ENCODE measurements at places on chromosomes 6 and 20.

DNA sequence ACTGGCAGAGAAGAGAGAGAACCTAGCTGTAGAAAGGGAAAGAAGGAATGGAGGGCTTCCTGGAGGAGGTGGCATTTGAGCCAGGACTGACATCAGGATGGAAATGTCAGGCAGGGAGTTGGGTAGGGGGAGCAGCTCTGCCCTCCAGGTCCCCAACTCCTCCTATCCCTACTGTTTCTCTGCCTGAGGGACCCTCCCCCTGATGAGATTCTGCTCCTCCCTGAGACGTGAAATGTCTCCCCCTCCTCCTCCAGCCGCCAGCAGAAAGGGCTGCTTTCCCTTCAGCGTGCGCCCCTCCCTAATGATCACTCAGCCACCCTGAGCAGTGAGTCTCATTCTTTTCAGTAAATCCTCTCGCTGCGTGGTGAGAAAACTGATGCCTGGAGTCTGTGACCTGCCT, 40.6 kb downstream of the HLA-DPB1 start:
- DNase-seq = no peak

- no peak for DNase-seq
Measured at GRCh38 chr20:15555913-15556312, 1017.3 kb downstream of the KIF16B start.

- DNase-seq = no peak
Measured at GRCh38 chr20:23269954-23270353, 80.6 kb upstream of the NXT1 start.

- DNase-seq = no peak
Measured at GRCh38 chr6:89311853-89312531, 3.1 kb downstream of the GABRR2 start.

DNA sequence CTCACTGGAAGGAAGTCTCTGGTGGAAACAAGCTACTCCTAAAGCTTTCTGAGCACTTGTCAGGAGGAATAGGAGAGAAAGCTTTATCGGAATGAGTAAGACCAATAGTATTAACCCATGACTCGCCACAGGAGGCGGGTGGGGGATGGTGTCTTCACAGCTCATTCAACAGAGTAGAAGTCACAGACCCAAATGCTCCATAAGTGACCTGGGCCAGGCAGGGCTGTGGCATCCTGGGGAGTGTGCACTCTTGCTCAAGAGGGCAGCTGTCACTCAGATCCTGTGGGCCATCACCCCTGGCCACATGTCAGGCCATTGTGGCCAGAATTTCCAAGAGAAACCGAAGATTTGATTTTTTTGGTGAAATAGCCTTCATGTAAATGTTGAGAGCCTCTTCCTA, 116.0 kb downstream of the SYCP2 start:
- no peak for DNase-seq

- peak; percentile 8 for DNase-seq
Measured at GRCh38 chr20:17431621-17432364, 99.4 kb downstream of the BFSP1 start.

DNA sequence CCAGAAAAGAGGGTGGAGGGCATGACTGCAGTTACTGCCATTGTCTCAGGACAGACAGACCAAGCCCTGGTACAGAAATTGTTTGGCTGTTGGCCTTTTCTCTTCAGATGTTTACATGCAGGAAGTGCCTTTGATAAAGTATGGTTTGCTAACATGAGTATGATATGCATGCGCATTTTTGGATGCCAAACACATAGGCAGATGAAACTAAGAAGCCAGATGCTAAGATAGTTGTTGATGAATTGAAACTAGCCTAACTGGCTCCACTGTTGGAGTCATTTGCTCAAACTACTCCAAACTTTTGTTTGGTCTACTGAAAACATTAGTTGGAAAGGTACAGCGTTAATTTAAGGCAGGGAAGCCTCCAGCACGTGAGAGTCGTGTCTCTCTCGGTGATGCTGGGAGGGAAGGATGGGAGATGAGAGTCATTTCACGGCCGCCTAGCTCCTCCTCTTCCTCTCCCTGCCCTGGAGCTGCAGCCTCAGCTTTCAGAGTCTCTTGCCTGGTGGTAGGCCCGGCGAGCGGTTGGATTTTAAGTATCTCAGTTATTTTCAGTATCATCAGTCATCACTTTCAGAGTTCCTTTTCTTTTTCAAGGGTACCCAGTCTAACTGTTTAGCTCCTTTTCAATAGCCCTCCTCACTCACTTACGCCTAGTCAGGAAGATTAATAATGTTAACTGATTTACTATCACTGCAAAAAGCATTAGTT, 29.7 kb downstream of the RREB1 start:
- DNase-seq = peak; percentile 26

- no peak for DNase-seq
Measured at GRCh38 chr6:18209539-18210197, 54.4 kb downstream of the KDM1B start.

DNA sequence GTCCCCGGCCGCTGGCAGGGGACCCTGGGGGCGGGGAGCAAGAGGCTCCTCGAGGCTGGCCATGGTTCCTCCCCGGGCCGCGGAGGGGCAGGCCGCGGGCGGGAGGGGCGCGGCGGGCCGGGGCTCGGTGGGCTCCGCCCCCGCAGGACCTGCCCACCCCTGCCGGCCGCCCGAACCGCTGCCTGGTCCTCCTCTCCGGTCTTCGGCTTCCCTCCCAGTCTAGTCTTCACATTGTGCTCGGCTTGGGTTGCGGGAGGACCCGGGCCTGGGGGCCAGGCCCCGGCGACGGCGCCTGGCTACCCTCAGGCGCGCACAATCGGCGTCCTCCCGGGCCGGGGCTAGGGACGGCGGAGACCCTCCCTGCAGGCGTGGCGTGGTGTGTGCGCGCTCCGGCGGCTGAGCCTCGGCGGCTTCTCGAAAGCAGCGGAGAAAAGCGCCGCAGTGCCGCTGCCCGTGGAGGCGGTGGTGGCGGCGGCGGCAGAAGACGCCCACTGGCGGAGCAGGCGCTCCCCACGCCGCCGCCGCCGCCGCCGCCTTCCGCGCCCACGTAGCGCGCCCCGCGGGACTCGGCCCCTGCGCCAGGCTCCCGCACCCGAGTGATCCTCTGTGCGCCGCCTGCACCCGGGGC, at the start of gene PDE10A:
PDE10A (minus strand) TSS at position 493 of the 628 bp plus-strand sequence; CDS start at position 63, 430 bp downstream.
- no peak for DNase-seq

GRCh38 chr20:59406446-59406845, 106.0 kb downstream of the EDN3 start:
- DNase-seq = no peak

DNA sequence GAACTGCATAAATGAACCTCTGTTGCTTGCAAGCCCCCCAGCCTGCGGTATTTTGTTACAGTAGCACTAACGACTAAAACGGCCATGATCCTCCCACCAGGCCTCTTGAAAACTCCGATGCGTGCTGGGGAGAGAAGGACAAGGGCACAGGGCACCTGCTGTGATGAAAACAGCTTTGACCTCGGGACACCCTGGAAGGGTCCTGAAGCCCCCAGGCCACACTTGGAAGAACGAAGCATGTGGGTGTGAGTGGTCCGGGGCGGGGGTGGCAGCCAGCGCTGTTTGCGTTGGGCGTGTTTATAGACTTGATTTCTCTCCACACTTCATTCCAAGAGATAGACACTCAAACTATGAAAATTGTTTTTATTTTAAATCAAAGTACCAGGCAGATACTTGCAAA, 13.2 kb upstream of the HELZ2 start:
- DNase-seq = no peak

- no peak for DNase-seq
Measured at GRCh38 chr6:112841553-112842329, 494.6 kb downstream of the RFPL4B start.

DNA sequence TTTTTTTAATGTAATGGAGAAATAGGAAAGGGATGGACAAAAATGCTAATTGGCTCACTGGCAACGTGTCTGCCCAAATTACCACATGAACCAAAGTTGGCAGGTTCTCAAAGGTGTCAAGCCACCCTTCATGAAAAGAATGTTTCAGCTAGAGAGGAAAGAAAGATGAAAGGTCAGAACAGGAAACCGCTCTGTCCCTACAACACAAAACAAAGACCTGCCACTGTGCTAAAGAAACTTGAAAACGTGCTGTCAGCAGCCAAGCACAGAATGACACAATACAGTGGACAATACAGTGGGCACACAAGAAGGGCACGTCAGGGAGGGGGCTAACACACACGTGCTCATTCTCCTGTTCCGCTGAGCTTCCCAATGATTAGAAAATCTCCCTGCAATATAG, 4.9 kb downstream of the PREP start:
- no peak for DNase-seq

- DNase-seq = no peak
Measured at GRCh38 chr20:4067600-4068261, 52.4 kb upstream of the RNF24 start.

GRCh38 chr6:36195471-36196112, 952 bp upstream of the BRPF3 start:
- DNase-seq = no peak

- no peak for DNase-seq
Measured at GRCh38 chr20:14477125-14477524, 139.7 kb upstream of the FLRT3 start.

DNA sequence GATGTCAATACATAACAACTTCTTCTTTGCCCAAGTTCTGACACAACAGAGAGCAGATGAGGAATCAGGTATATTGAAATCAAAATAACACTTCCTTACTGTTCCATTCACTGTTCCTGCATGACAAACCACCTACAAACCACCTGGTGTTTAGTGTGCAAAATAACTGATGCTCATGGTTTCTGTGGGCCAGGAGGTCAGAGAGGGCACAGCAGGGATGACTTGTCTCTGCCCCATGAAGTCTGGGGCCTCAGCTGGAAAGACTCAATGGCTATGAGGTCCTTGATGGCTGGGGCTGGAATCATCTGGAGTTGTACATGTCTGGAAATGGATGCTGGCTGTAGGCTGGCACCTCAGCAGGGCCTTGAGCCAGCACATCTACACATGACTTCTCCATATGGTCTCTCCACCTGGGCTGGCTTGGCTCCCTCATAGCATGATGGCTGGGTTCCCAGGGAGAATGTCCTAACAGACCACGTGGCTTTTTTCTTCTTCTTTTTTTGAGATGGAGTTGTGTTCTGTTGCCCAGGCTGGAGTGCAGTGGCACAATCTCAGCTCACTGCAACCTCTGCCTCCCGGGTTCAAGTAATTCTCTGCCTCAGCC, 7.4 kb upstream of the COX4I2 start:
- DNase-seq = no peak
